ENCODE measurements at places on chromosomes 3 and 15.
A peak's percentile ranks its signal among the peaks of the same experiment; 100 is the strongest.

DNA sequence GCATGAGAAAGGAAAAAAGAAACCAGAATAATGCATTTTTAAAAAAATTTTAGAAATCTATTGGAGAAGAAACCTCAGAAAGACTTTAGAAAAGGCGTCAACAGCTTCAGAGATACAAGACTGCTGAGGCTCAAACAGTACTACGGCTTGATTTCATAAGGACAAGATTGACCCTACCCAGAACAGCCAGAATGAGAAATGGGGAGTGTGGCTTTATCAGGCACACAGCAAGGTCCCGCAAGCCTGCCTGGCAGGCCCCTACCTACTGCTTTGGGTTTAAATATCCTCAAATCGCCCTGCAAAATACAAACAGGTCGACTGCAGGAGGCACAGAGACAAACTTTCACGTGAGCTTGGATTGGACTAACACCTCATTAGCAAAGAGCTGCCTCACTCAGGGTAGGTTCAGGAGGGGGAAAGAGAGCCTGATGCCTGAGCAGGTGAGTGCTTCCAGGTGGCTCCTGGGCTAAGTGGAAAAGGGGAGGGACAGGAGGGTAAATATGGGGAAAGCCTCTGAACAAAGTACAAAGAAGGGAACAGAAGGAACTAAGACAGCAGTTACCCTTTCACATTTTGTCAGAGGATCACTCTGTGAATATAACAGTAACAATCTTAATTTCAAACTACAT lies 87.5 kb downstream of the RORA start:
- no peak for DNase-seq

- DNase-seq: no peak
These were observed 660.3 kb downstream of the SI start for GRCh38 chr3:164417955-164418354.

DNA sequence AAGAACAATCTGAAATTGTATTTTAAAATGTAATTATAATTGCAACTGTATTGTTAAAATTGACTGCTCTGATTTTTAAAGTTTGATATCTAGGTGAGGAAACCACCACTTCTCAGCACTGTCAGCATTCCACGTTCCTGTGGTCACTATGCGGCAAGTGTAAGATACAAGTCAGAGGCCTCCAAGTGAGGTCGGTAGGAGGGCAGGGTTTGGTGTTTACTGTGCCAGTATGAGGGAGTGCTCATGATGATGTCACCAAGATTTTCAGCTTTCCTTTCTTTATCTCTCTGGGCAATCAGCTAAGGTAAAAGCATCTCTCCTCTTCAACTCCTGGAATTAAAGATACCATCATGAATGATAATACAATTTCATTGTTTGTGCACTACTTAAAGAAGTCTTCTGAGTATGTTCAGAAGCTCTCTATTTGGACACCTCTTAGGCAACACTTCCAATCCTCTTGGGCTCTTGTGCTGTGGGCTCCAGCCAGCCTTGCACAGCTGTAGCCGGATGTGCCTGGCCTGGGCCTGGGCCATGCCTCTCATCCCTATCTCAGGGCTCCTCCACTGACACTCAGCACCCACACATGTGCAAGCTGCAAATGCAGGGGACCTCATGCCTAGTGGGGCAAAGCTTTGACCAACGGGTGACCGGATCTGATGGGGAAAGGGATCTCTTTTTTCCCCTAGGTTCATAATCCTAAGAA lies 42.9 kb downstream of the CCR3 start:
- no peak for DNase-seq

GRCh38 chr3:186821429-186822387 lies 15.4 kb upstream of the RFC4 start:
- DNase-seq: peak; percentile 9

DNA sequence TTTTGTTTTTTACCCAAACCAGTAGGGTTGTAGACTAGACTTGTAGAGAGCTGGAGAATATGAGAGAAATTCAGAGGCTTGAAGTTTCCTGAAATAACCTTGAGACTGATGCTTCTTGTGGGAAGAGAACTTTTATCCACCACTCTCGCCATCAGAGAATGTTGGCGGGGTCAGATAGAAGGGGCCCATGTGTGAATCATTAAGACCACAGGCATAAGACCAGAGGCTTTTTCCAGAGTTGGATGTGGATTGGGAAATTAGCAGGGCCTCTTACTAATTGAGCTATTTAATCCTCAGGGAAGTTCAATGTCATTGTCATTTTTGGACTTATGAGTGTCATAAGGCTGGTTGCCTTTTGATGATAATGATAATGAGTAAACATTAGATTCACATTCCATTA lies 246.9 kb upstream of the THRB start:
- DNase-seq: no peak

DNA sequence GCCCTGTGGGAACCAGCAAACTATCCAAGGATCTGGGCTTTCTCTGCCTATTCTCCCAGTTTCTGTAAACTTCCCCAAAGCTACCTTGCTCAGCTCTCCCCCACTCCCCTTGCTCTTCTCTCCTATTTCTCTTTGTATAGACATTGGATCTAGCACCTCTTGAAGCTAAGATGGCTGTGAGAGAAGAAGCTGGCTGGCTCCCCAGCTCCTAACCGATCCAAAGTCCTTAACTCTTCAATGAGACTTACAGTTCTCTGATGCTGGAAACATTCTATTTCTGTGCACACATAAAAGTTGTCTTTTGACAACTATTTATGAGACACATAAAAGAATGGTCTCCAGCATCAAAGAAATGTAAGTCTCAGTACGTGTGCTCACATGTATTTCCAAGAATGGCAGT lies 70.6 kb upstream of the C3orf80 start:
- no peak for DNase-seq

GRCh38 chr3:112481302-112481721 lies 18.0 kb downstream of the BTLA start:
- DNase-seq: no peak

DNA sequence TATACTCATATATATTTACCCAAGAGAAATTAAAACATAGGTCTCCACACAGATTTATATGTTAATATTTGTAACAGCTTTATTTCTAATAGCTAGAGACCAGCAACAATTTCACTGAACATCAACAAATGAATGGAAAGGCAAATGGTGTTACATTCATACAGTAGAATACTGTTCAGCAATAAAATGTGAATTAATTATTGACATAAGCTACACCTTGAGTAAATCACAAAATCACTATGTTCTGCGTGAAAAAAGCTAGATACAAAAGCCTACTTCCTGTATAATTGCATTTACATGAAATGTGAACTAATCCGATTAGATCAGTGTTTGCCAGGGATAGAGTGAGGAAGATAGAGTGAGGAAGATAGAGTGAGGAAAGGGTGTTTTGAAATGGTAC lies 945.7 kb downstream of the SQOR start:
- no peak for DNase-seq

DNA sequence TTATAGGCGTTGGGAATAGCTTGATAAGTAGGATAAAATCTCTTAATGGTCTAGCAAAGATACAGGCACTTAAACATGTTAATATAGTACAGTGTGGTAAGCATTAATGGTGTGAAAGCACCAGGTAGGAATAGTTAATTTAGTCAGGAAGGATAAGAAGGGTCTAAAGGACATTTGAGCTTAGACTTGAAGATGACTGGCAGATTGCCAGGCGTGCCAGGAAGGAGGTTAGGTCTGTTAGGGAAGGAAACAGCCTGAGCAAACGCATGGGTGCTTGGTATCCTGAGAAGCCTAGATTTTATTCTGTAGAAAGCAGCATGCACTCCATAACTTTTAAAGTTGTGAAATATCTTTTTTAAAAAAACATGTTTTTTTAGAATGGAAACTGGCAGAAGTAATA lies 17.7 kb downstream of the SEC62 start:
- DNase-seq: no peak

DNA sequence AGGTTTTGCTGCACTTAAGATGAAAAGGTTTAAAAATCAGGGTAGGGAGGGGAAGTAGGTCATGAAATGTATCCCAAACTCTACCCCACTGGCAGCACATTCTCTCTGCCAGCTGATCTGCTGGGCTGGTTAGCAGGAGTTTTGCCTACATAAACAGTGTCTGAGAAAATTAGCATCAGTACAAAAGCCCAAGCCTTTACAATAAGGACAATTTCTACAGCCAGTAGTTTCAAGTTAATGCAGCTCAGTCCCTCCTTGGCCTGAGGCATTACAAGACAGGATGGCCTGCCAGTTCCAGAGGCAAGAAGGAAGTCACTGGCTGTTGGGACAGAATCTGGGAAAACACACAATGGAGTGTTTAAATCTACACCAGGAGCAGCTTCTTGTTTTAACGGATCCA lies 32.8 kb downstream of the NCEH1 start:
- no peak for DNase-seq

- no peak for DNase-seq
These were observed 58.1 kb upstream of the SLC6A6 start for GRCh38 chr3:14344351-14344750.

GRCh38 chr15:56775641-56776040 lies 42.3 kb upstream of the ZNF280D start:
- no peak for DNase-seq

DNA sequence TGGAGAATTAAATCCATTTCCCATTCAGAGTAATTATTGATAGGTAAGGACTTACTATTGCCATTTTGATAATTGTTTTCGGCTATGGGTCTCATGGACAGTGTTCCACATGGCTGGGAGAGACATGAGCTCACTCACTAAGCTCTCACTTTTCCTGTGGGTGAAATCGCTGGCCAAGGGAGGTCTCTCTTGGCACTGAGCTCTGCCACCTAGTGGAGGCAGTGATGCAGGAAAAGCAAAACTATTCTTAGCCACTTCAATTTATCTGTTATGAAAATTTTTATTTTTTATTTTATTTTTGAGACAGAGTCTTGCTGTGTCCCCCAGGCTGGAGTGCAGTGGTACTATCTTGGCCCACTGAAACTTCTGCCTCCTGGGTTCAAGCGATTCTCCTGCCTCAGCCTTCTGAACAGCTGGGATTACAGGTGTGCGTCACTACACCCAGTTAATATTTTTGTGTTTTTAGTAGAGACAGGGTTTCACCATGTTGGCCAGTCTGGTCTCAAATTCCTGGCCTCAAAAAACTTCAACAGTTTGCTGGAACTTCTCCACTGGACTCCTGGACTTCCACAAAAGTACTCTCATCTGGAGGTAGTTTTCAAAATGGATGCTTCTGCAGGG lies 4.7 kb upstream of the RNF13 start:
- peak; percentile 46 for DNase-seq

DNA sequence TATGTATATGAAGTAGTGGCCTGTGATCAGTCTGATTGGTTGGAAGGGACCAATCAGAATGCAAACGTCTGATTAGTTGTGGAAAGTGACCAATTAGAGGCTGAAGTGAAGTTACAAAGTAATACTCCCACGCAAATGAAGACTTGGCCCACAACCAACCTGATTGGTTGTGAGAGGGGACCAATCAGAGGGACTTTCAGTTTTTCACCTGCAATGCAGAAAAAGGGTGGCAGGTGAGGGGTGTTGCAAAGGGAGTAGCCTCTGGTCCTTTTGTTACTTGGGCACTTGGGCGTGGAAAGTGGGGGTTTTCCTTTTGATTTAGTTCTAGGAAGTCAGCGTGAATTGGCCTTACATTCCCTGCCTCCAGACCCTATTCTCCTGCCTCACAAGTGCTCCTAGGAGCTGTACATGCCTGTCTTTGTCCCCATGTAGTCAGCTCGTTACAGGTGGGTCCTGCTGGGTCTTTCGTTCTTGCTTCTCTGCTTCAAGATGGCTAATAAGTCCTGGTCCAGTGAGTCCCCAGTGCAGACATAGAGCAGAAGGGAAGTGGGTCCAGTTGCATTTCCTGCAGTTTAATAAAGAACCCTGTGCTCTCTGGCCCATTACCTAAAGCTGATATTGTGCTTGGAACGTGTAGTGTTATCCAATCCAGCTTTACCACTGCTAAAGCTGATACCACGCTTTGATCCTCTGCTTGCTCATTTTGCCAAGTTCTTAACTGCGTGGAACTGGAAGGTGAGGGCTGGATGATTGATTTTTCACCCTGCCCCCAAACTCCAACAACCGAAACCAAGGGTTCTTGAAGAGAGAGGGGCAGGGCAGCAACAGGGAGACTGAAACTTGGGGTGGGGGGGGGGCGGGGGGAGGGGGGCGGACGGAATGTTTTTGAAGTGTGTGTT lies 46.0 kb upstream of the CD47 start:
- no peak for DNase-seq

DNA sequence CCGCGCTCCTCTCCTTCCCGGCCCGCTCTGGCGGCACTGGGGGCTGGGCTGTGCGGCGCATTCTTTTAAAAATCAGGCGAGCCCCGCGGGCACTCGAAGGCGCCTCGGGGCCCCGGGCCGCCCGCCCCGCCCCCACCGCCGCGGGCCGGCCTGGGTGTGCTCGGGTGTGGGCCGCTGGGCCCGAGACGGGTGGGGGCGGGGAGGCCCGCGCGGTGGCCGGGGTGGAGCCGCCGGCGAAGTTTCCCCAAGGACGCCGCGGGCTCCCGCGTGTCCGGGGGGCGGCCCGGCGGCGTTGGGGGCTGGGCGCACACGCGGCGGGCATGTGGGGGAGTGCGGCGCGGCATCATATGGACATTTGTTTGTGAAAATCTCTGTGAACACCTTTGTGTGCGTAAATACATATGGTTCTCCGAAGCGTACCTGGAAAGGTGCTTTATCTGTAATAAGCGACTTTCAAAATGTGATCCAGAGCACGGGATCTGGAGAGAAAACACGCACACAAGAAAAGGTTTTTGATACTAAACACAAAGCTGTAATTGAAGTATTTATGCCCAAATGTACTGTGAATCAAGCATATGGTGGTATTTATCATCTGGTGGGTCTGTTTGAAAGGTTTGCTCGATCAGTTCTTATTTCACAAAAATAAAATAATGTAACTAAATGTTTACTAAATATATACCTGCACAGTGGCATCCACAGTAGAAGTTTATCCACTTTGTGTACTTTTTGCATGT lies 612 bp upstream of the TBL1XR1 start:
- no peak for DNase-seq

GRCh38 chr3:129603561-129603942 lies 2.9 kb downstream of the PLXND1 start:
- no peak for DNase-seq

GRCh38 chr3:187920030-187920429 lies 174.8 kb upstream of the BCL6 start:
- DNase-seq: no peak

- no peak for DNase-seq
These were observed 15.0 kb upstream of the EHD4 start for GRCh38 chr15:41987246-41987924.

GRCh38 chr15:80846031-80846815 lies 67.1 kb downstream of the CEMIP start:
- no peak for DNase-seq

GRCh38 chr3:46649436-46649835 lies 37.1 kb downstream of the FAM240A start:
- DNase-seq: no peak

DNA sequence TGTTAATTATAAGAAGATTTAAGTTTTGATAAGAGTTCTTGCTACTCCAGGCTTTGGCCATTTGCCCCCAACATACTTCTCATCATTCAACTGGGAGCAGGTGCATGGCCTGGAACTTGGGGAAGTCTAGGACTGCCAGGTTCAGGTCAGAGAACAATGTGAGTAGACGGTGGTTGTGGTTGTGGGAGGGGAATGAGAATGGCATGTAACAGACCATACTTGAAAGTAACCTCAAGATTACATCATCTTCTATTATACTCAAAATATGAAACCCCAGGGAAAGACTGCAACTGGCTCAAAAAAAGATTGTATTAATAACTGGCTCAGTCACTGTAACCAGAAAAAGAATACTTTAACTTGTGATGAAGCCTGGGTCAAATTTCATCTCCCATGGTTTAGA lies 364.9 kb upstream of the DPPA4 start:
- DNase-seq: no peak

- no peak for DNase-seq
These were observed 478.7 kb downstream of the RBMS3 start for GRCh38 chr3:29759411-29760225.
